ENCODE measurements at places on chromosomes 7 and 10. TPM values are rescaled to one million over a fixed set of nuclear protein-coding genes. Genes with fewer than 3 reads are reported as not detected.

The ATOH7 gene
- not detected for total RNA-seq

The ANKRD7 gene
- total RNA-seq, result 0.62 TPM

The KCP gene
- 0.35 TPM for total RNA-seq

The NEURL1 gene
- 0.54 TPM for total RNA-seq

The NKX2-3 gene
- not detected for total RNA-seq

DNA sequence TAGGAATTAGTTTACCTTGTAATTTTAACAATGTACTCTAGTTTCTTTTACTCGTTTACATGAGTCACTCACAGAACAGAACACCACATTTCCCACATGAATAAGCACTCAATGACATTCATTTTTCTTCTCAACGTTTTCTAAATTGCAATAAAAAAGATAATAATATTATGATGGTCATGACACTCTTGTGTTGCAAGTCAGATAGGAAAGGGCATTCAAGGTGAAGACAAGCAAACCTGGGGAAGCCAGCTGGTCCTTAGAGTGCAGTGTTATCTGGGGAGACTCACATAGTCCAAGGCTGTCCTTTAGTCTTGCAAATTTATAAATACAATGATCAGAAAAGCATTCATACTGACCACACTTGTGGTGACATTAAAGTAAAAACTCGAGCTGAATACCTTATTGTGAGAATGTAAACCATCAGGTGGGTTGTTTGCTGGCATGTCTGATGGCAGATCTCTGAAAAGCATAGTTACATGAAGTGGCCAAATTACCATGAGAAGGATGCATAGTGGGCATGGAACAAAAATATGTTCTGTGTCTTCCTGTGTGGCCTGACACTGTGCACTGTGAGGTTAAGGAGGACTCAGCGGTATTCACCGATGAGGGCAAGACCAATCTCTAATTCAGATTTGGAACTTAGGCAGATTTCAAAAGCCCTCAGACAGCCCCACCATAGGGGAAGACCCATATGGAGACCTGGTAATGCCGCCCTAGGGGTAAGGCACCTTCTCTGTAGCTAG, 158.9 kb upstream of the ASAH2 start:
- DNase-seq, result no peak

DNA sequence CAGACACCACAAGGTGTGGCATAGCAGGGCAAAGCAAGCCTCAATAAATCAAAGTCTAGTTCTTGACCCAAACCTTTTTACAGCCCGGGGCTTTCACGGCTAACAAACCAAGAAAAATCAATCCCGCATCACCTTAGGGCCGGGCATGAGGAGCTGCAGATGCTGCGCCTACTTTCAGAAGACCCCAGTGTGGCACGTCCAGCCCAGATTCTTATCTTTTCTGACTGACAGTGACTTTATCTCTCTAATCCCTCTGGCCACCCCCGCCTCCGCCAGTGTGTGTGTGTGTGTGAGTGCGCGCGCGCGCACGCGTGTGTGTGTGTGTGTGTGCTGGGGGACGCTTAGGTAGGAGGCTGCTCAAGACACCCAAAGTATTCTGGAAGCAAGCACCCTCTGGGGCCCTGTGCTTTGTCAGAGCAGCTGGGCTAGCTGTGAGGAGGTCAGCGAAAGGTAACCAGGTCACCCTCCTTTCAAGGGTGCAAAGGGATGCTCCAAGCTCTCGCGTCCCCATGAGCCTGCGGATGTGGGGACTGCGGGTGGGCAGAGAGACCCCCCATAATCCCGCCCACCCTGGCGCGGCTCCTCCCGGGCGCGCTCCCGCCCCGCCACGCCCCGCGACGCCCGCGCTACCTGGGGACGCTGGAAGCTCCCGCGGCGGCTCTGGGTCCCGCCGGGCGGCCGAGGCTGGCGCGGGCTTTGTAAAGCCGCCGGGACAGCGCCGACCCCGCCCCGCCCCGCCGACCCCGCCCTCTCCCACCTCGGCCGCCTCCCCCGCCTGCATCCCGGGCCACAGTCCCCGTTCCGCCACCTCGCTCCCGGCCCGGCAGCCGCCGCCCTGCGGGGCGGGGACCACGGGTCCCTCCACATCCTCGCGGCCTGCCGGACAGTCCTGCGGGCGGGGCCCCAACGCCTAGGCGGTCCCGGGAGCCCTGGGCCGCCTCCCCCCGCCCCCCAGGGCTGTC, 57.1 kb upstream of the RHOBTB1 start:
- no peak for DNase-seq

GRCh38 chr10:7563770-7564169, 103.0 kb downstream of the ITIH5 start:
- no peak for DNase-seq

DNA sequence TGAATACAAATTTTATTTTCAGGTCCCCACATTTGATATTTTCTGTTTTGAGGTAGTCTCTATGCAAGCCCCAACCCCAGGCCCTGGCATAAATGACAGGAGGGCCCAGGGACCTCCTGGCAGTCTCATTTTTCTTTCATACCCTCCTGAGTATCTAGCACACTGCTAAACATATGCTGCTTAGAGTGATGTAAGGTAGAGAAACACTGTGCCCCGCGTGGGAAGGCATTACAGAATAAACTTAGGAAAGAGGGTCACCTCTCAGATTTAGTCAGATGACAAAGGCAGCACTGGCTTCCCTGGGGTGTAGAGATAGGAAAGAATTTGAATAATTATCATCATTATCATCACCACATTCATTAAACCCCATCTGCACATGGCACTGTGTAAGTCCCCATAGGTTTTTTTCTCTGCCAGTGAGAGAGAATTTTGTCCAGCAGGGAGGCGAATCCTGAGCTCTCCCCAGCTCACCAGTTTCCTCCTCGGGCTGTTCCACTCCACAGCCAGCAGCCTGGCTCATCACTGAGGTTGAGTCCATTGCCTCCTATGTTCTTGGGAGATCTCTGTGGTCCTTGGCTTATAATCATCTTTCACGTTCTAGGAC, 507.3 kb upstream of the GALNT17 start:
- no peak for DNase-seq

GRCh38 chr10:100372415-100373297, 25.6 kb downstream of the SCD start:
- DNase-seq, result no peak

DNA sequence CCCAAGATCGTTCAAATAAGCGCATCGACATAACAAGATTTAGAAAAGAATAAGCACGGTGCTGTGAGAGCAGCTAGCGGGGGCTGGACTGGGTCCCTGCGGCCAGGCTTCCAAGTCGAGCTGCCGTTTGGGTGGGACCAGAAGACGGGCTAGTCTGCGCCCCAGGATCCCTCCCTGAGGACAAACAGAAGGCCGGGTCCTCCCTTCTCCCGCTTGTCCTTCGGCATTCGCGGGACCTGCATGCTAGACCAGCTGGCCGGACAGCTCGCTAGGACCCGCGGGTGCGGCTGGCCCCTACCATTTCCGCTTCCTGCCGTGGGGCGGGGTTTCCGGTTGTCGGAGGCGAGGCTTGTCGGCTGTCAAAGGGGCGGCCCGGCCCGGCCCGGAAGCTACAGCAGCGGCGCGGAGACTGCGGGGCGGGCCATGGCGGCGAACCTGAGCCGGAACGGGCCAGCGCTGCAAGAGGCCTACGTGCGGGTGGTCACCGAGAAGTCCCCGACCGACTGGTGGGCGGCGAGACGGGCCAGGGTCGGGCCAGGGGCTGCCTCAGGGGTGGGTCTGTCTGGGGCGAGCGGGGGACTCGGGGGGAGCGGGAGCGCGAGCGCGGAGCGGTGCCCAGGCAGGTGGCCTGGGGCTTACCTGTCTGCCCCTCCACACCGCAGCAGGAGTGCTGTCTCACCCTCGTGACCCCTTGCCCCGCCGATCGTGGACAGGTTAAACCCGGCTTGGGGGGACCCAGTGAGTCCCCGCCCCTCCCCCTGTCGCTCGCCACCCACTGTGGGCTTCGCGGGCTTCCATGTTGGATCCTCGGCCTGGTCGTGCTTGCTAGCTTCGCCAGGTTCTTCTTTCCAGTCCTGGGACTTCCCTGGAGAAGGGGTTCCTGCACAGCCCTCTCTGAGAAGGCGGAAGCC, at the start of gene DBNL:
DBNL (plus strand) TSS at position 388 of the 911 bp plus-strand sequence; CDS start at position 424, 36 bp downstream.
- DNase-seq, result peak; percentile 99

GRCh38 chr7:133040178-133040577, 41.7 kb downstream of the CHCHD3 start:
- no peak for DNase-seq

GRCh38 chr10:11810313-11810766, 12.8 kb upstream of the PROSER2 start:
- DNase-seq, result no peak

- no peak for DNase-seq
Measured at GRCh38 chr10:110118891-110119621, 88.3 kb upstream of the MXI1 start.

DNA sequence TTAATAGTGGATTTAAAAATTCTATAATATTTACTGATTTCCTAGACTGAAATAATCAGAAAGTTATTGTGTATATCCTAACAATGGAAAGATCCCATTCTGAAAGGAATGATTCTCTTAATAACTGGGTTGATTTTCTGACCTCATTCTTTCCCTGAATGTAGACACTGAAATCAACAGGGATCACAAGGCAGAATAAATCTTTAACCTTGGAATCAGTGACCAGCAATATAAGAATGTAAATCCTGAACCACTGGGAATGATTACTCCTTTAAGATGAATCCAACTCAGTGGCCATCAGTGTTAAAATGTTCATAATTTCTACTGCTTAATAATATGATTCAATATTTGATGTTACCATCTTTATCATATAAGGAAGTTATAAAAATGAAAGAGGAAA, 47.6 kb downstream of the ANKRD26 start:
- no peak for DNase-seq

DNA sequence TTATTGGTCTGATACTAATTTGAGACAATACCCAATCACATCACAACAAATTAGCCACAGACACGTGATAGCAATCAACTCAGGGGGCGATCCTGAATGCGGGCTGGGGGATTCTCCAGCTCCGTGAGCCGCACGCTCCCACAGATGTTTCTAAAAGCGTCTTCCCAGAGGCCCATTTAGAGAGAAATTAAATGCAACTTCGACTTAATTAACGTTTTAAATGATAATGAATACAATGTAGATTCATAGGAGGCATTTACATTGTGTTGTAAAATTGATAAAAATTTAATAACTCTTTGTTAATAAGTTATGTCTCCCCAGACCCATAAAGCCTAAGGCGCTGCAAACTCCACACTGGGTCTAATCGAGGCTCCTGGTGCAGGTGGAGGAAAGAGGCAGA, 642.6 kb downstream of the KCNMA1 start:
- no peak for DNase-seq

DNA sequence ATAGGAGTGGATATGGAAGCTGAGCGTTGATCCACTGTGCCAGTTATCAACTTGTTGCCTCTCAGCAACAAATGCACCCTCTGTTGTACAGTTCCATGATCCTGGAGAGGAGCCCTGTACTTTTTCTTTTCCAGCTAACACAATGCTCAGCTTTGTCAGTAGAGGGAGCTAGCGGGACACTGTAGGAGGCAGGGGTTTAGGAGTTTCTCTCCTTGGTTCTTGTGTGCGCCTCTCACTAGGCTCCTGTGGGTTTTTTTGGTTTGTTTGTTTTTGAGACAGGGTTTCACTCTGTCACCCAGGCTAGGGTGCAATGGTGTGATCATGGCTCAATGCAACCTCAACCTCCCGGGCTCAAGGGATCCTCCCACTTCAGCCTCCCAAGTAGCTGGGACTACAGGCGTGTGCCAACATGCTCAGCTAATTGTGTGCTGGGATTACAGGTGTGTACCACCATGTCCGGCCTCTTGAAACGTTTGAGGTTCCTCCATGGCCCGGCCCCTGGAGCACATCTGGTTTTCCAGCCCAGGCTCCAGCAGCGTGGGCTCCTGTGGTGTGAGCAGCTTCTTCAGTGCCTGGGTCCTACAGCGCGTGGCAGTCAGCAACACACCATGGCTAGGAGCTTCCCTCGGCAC, 12.0 kb upstream of the MARVELD1 start:
- no peak for DNase-seq

DNA sequence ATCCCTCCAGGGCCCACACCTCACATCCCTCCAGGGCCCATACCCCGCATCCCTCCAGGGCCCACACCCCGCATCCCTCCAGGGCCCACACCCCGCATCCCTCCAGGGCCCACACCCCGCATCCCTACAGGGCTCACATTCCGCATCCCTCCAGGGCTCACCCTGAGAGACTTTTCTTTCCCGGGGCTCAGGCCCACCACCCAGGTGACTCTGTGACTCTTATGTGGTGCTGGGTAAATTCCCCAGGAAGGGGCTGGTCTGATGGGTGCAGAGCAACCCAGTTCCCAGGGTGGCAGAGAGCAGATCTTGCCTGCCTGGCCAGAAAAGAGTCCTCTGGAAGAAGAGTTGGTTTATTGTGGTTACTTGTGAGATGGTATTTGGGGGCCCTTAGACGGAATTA, 290.7 kb downstream of the TCERG1L start:
- DNase-seq, result peak; percentile 24

- peak; percentile 98 for DNase-seq
Measured at GRCh38 chr7:26200444-26201246, at the start of gene HNRNPA2B1. HNRNPA2B1 (minus strand) TSS chr7:26200746; CDS start chr7:26200577, 169 bp downstream.

DNA sequence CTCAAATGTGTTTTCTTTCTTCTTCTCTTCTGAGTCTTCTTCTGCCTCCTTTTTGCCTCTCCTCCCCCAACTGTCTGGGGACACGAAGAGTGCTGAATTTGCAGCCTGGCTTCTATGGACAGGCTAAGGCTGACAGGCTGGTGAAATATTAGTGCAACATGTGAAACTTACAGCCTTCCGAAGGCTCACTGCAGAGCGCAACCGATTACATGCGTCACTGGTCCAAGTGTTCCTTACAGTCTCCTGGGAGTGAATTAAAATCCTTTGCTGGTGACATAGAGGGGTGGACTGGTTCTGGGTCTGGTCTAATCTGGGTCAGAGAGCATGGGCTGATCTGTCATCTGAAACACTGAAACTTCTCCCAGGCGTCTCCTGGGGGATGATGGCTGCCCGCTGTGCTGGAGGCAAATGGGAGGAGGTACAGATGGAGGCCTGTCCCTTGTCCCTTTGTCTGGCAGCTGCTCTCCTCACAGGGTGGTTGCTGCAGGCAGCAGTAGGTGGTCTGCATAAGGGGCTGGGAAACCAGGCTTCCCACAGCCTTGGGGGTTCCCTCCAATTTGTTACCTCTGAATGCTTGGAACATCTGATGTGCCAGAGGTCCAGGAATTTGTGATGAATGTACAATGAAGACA, 143.8 kb upstream of the BMPER start:
- DNase-seq, result no peak

- no peak for DNase-seq
Measured at GRCh38 chr7:859359-860030, 16.9 kb upstream of the GET4 start.

DNA sequence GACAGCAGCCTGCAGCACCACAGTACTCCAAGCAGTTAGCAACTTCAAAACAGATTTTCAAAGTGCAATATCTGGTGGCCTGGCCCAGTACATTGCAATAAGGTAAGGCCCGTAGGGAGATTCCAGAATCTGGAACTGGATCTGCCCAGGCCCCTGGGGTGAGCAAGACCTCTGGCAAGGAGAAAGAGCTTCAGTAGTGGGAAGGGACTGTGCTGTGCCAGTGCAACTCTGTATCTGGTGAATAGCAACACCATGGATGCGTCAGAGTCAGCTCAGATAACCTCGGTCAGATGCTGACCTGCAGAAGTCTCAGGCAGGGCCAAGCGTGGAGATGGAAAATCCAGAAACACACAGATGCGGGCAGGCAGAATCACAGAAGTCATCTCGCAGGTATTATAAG, 30.3 kb downstream of the ELMO1 start:
- no peak for DNase-seq

- DNase-seq, result no peak
Measured at GRCh38 chr7:87336136-87336535, 9.3 kb upstream of the CROT start.
